ENCODE measurements at places on chromosomes 5 and 9.

- peak; percentile 12 for DNase-seq
Observed at GRCh38 chr5:175743676-175744210, 85.9 kb downstream of the HRH2 start.

DNA sequence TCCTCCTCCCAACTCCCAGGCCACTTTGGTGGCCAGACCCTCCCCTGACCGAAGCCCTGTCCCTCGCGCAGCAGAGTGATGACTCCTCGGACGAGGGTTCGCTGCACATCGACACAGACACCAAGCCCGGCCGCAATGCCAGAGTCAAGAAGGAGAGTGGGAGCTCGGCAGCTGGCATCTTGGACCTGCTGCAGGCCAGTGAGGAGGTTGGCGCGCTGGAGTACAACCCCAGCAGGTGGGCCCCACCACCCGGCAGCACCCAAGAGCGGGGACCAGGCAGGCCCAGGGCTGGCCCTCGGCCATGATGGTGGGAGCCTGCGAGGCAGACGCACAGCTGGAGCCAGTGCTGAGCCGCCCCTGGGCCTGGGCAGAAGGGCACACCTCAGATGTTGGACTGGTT, 90.6 kb downstream of the PHF2 start:
- DNase-seq = no peak

- DNase-seq = no peak
Observed at GRCh38 chr5:64164166-64164565, 1.5 kb upstream of the RNF180 start.

DNA sequence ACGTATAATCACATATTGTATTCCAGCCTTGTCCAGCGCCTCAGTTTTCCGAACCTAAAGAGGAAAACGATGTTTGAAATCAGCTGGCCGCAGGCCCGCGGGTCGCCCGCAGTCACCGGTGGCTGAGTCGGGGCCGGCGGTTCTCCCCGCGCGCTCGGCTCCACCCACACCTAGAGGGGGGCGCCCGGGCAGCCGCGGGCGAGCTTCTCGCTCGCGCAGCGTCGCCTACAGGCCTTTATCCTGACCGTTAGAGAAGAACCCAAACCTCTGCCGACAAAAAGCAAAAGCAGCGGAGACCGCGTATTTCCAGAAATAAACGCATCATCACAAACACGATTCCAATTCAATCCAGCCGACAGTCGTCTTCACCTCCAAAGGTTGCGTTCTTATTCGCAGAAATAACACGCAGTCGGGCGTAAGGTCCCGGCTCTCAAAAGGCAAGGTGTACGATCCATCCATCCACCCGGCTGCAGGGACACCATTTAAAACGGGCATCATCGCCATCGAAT, 725 bp upstream of the NIPBL start:
- peak; percentile 80 for DNase-seq

- DNase-seq = no peak
Observed at GRCh38 chr5:164532235-164532900, 1026.9 kb downstream of the MAT2B start.

DNA sequence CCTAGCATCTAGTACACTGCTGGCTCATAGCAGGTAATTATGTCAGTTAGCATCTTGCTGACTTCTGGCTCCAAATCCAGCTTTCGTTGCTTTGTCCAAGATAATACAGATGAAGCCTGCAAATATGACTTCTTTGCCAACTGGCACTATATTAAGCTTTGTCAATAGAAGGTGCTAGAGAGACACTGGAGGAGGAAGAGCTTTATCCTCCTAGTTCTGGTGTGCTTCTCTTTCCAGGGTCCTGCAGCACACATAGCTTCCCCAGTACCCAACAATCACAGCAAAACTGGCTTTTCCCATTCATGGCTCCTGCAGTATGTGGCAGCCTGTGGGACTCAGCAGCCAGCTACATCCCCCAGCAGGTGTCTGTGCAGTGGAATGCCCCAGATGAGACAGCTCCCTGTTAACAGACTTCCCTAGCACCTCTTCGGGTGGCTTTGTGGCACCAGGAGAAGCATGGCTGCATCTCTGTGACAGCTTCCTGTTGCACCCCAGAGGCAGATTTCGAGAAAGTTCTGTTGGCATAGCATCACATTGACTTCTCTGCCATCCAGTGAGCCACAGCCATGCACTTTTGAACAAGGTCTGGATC, 147.8 kb downstream of the OXCT1 start:
- DNase-seq = peak; percentile 10

- no peak for DNase-seq
Observed at GRCh38 chr5:126924331-126925033, 105.9 kb downstream of the MARCHF3 start.

- DNase-seq = no peak
Observed at GRCh38 chr9:17928768-17929167, 349.9 kb downstream of the SH3GL2 start.

DNA sequence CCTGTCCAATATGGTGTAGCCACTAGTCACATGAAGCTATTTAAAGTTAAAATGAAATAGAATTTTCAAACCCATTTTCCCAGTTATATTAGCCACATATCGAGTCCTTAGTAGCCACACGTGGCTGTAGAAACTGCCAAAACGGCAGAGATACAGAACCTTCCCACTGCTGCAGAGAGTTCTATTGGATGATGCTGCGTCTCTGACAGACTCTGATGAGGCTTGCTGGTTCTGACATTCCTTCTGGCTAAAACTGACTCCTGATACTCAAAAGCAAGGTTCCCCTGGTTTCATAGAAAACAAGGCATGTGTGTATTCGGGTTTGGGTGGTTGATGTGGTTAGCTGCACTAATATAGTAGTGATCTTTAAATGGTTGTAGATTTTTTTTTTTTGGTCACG, 91.5 kb downstream of the TLE4 start:
- no peak for DNase-seq
